ENCODE measurements at places on chromosomes 4 and X.

DNA sequence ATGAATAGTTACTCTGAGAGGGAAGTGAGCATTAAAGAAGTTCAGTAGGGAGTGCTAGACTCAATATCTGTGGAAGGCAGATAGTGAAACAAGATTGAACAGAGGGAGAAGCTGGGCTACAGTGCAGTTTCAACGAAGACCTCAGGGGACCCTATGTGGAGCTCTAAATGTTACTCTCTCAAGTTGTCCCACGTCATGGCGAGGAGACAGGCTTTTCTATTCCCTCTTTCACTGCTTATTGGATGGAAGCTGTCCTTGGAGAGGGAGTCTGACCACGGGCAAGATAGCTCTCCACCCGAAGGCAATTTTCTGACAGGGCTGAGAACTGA lies 42.3 kb upstream of the CCSER1 start:
- no peak for DNase-seq

DNA sequence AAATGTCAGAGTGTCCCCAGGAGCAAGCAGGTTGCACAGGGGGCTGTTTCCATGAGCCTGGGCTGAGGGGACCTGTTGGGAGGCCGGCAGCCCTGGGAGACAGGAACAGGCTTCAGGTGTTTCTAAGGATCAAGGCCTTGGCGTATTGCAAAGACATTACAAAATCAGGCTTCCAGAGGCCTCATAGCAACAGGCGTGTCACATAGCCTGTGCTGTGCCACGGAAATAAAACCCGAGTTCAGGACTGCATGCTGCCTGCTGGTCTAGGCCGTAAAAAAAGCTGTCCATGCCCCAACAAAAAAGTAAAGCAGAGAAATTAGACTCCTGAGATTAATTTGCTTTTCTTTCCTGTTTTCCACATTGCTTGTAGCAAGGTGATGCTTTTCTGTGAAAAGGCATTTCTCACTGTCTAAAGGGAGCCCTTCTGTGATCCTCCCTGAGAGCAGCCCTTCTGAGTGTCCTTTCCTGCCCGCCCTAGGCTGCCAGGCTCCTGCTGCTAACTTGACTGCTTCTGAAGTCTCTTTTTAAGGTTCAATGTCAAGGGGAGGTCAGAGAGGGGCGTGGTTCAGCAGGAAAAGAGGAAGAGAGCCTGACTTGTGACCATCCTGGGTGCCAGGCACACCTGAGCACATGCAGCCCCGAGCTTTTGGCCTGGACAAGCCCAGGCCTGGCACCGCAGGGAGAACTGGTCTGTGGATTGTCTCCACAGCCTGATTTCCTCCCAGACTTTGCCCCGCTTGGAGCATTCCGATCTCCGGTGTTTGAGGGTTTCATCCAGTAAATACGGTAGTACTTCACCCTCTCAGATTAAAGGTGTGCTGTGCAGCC lies 21.3 kb downstream of the SHROOM2 start:
- DNase-seq, result no peak

GRCh38 chrX:46695491-46695890 lies 63.4 kb downstream of the SLC9A7 start:
- no peak for DNase-seq

- DNase-seq, result no peak
Observed at GRCh38 chr4:112279882-112280315, 5.8 kb downstream of the TIFA start.

DNA sequence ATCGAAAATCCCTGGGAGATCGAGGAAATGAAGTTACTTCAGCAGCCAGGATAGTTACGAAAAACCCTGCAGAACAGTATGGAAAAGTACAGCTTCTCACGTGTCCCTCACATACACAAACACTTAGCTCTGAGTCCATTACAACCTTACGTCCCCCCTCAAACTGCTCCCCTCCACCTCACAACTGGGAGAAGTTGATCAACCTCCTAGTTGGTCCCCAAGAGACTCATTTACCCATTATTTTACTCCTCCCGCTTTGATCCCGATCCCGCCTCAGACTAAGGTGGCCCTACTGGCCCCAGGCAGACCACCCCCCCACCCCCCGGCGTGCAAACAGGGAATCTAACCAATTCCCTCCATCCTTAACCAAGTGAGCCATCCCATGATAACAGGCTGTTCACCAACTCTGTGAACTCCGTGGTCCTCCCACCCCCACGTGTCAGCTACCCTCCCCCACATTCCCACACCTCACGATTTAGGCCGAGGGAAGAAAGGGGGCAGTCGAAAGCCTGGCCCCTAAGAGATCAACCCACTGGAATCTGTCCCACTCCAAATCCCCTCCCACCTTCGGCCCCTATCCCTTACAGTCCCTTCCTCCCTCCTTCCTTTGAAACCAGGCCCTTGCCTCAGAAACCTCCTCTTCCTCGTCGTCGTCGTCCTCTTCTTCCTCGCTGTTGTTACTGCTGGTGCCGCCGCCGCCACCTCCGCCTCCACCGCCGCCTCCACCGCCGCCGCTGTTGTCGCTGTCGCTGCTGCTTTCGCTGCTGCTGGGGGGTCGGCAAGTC lies 755 bp downstream of the ANKRD17 start:
- no peak for DNase-seq

- no peak for DNase-seq
Observed at GRCh38 chr4:33334416-33334815, 2614.2 kb downstream of the PCDH7 start.

- DNase-seq, result no peak
Observed at GRCh38 chr4:89125901-89126782, 14.8 kb downstream of the TIGD2 start.

GRCh38 chr4:104942990-104943743 lies 203.5 kb upstream of the TET2 start:
- DNase-seq, result no peak

- no peak for DNase-seq
Observed at GRCh38 chr4:74613266-74613665, 168.3 kb downstream of the AREG start.

DNA sequence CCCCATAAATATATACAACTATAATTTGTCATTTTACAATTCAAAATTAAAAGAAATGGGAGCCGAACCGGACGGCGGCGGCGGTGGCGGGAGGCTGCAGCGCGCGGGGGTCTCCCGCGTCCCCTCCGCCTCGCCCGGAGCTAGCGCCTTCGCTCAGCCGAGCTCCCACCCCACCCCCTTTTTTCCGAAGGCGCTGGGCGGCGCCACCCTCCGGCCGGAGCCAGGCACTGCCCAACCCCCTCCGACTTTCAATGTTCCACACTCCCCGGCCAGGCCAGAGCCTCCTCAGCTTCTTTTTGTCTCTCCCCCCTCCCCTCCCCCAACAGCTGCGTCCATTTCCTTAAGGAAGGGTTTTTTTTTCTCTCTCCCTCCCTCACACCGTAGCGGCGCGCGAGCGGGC lies 214.1 kb upstream of the GEMIN8 start:
- DNase-seq, result no peak

GRCh38 chr4:102466298-102466697 lies 34.9 kb upstream of the NFKB1 start:
- DNase-seq, result no peak

- DNase-seq, result no peak
Observed at GRCh38 chr4:139312552-139313332, 10.5 kb upstream of the NDUFC1 start.

DNA sequence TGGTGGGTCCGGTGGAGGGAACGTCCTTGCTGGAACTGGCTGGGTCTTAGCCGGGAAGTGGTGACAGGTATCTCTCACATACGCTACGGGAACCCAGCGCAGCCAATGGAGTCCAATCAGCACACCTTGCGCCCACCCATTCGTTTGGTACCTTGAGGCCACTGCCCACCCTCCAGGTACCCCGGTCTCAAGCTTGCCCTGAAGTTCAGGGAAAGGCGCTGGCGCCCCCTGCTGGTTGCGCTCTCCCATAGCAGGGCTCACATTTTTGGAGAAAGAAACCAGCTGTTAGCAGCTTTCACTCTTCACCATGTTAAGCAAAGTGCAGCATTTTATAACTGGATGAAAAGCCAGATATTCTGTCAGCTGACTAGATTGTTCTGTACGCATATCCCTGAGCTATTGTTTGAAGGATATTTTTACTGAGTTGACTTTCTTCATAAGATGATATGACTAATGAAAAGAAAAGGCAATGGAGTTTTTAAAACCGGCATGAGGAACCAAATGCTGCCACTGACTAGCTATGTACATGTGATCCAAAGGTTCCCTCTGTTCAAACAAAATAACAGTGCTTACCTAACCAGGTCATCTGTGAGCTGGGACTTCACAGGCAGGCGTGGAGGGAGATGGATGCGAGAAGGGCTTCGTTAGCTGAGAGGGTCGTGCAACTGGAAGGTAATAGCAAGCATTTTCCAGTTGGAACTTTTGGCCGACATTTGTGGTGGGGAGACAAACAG lies 43.7 kb downstream of the OTOP1 start:
- DNase-seq, result peak; percentile 45

DNA sequence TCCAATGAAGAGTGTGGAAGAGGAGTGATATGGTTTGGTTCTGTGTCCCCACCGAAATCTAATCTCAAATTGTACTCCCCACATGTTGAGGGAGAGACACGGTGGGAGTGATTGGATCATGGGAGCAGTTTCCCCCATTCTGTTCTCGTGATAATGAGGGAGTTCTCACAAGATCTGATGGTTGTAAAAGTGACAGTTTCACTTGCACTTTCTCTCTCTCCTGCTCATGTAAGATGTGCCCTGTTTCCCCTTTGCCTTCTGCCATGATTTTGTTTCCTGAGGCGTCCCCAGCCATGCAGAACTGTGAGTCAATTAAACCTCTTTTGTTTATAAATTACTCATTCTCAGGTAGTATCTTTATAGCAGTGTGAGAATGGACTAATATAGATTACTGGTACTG lies 39.6 kb downstream of the FAM47C start:
- DNase-seq, result no peak

DNA sequence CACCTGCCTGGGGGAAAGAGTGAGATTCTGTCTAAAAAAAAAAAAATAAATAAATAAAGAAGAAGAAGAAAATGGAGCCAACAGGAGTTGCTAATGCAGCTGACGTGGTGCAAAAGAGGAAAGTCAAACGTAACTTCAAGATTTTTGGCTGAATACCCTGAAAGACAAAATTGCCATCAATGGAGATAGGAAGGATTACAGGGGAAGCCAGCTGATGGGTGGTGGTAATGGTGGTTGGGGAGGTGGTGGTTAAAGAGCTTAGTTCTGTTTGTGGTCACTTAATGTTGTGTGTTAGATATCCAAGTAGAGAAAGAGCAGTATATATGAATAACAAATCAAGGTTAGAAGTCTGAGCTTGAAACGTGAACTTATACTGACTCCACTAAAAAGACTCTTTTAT lies 225.4 kb downstream of the ARHGAP24 start:
- no peak for DNase-seq

DNA sequence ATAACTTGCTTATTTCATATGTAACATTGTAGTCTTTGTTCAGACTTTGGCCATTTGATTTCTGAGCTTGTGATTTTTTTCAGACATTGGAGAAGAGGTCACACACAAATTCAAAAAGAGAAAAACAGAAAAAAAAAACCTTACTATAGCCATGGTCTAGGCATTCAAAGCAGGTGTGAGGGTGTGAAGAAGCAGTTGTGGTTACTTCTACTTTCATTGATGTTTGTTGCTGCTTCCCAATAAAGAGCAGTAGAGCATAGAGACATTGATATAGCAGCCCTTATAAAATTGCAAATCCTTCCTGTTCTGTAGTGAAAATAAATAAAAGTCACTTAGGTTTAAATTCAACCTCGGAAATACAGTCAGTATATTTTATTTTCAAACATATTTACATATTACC lies 671.6 kb downstream of the GRXCR1 start:
- no peak for DNase-seq

GRCh38 chrX:4547213-4547836 lies 833.9 kb upstream of the PRKX start:
- peak; percentile 35 for DNase-seq

- no peak for DNase-seq
Observed at GRCh38 chrX:135010921-135011320, 11.4 kb downstream of the RTL8B start.

DNA sequence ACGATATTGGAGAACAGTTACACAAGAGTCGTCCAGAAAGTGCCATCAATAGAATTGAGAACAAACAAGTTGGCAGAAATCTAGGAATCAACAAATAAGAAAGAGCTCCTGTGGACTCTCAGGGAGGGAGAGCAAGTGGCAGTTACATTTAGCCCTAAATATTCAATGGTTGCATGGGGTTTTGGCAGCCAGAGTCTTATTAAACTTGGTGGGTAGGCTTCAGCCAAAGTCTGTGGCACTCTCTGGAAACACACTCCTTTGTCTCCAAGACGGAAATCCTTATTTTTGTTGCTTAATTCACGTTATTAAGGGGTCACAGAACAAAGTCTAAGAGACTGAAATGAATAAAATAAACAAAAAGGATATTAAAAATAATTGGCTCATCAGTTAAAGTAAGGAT lies 742.2 kb upstream of the ATOH1 start:
- DNase-seq, result no peak

DNA sequence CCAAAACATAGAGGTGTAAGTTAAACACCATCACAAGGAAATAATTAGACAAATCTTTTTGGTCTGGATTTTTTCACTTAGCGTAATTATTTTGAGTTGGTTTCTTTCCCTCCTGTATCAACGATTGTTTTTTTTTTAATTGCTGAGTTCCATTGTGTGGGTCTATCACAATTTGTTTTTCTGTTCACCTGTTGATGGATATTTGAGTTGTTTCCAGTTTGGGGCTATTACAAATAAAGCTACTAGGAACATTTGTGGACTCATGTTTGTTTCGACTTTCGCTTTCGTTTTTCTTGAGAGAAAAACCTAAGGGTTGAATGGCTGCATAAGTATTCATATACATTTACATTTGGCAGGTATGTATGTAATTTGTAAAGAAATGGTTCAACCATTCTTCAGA lies 20.4 kb upstream of the FBXW7 start:
- no peak for DNase-seq

GRCh38 chr4:94623126-94623911 lies 134.4 kb upstream of the BMPR1B start:
- DNase-seq, result no peak

GRCh38 chr4:152559641-152560040 lies 23.7 kb upstream of the FBXW7 start:
- DNase-seq, result no peak

GRCh38 chr4:88178626-88179231 lies 20.3 kb upstream of the ABCG2 start:
- DNase-seq, result no peak

- no peak for DNase-seq
Observed at GRCh38 chr4:176198316-176198903, 3.0 kb upstream of the SPATA4 start.

DNA sequence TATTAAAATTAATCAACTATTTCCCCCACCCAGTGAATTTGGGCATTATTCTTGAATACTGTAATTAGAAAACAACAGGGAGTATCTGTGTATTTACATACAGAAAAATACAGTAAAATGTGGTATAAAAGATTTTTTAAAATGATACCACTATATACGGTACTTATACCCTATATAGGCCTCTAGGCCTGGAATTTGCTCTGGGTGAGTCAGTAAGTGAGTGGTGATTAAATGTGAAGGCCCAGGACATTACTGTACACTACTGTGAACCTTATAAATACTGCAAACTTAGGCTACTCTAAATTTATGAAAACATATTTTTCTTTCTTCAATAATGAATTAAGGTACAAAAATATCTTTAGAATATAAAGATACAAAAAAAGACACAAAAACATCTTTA lies 6.3 kb upstream of the CSN3 start:
- DNase-seq, result no peak
